ENCODE measurements at places on chromosomes 6 and 20.

DNA sequence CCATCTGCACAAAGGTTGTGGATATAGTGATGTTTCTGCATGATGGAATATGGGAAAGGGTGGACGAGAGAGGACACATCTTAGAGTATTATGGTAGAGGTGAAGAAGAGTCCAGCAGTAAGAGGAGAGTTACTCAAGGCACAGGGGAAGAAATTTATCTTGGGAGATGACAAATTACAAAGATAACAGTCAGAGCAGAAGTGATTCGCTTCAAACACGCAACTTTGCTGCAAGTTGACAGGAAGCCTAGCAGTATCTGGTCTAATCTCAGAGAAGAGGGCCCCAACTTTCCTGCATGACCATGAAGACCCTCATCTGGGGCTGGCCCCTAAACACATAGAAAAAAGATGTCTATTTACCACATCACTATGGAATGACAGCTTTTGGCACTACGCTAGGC lies 1.2 kb upstream of the CALHM6 start:
- DNase-seq: no peak

DNA sequence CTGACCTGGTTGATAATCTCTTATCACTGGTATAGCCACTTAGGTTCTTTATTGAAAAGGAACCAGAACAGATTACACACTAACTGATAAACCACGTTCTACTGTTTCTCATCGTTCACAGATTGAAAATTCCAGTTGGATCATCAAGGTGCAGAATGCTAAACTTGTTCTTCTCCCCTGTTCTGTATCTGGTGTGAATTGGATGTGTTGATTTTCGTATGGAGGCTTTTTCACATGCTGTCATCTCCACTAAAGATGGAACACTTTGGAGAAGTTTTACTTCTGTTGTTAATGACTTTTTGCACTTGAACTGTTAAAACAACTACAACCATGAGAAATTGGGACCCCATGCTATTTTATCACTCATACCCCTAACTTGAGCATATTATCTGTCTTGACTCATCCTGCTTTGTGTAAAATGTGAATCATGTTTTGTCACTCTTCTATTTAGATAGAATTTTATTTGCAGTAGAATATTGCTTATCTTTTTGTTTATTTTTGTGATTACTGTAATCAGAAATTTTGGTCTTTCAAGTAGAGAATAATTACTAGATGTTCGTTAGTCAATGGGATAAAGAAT lies 17.5 kb downstream of the VAPB start:
- DNase-seq: no peak

- DNase-seq: no peak
These were observed 307.9 kb upstream of the POU3F2 start for GRCh38 chr6:98526465-98526864.

DNA sequence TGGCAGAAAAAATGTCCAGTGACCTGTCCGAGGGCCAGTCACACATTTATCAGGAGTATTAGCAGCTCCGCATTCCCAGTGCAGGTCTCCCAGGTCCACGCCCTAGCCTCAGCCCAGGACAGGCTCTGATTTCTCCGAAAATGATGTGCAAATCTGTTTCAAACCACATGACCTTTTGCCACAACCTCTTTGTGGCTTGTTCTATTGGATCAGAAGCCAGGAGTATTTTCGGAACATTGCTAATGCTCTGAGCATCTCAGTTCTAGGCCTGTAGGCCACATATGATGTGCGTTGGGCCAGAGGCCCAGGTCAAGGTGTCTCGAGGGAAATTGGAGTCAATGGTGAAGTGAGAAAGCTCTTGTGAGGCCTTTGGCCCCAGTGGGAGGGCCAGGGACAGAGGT lies 40.4 kb downstream of the SNX5 start:
- peak; percentile 19 for DNase-seq

Data from H7 (cell line).